ENCODE measurements at places on chromosomes 7 and 10.

GRCh38 chr7:11795231-11795630 is 36.8 kb downstream of the THSD7A start:
- DNase-seq: no peak

GRCh38 chr7:36795451-36796021 is 71.2 kb upstream of the AOAH start:
- no peak for DNase-seq

DNA sequence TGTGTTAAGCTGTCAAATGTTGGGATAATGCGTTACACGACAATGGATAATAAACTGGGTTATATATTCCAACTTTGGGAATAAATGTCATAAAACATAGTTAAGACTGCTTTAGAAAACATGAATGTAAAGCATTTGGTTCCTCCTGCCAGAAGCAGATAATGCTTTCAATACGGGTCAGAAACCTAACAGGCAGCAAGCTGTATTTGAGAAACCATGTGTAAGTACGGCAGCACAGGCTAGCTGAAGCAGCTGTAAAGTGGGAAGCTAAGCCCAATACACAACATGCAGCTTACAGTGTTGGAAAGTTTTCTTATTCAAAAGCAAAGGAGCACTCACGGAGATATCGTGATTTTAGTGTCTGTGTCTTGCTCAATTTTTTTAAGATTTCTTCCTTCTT is 46.5 kb downstream of the MALSU1 start:
- no peak for DNase-seq

GRCh38 chr10:25498645-25499044 is 323.8 kb downstream of the GPR158 start:
- DNase-seq: no peak

Measured in EL (cell line).